ENCODE measurements at places on chromosomes 1 and 21. TPM values are rescaled to one million over a fixed set of nuclear protein-coding genes. Genes with fewer than 3 reads are reported as not detected.

Gene LEFTY1
- total RNA-seq = not detected

Gene LCE1E
- not detected for total RNA-seq

Gene SPRR2G
- total RNA-seq = not detected

Gene SLAMF6
- total RNA-seq = 28.6 TPM

Gene MCOLN3
- 0.90 TPM for total RNA-seq

Gene FAM43B
- total RNA-seq = not detected

Gene HSPB7
- total RNA-seq = not detected

GRCh38 chr1:2224631-2225428, 3.3 kb upstream of the SKI start:
- ATAC-seq = no peak

GRCh38 chr1:44681905-44682882, 7.7 kb downstream of the ARMH1 start:
- ATAC-seq = no peak

DNA sequence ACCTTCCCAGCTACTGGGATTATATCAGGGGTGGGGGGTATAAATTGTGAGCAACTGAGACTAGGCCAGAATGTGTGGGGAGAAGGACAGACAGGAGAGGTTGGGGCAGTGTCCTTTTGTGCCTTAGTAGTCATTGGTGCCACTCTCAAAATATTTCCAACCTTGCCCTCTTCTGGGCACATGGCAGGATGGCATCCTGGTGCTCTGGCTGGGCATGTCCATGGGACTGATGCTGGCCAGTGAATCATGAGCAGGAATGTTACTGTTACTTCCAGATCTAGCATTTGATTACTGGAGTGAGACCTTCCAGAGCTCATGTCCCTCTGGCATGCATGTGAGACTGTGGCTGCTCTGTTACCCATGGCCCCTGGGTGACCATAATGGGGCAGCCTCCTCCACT, 151.2 kb downstream of the MATN1 start:
- ATAC-seq = no peak

- peak; percentile 88 for ATAC-seq
These were observed 9.0 kb downstream of the CLDN19 start for GRCh38 chr1:42730988-42731387.

DNA sequence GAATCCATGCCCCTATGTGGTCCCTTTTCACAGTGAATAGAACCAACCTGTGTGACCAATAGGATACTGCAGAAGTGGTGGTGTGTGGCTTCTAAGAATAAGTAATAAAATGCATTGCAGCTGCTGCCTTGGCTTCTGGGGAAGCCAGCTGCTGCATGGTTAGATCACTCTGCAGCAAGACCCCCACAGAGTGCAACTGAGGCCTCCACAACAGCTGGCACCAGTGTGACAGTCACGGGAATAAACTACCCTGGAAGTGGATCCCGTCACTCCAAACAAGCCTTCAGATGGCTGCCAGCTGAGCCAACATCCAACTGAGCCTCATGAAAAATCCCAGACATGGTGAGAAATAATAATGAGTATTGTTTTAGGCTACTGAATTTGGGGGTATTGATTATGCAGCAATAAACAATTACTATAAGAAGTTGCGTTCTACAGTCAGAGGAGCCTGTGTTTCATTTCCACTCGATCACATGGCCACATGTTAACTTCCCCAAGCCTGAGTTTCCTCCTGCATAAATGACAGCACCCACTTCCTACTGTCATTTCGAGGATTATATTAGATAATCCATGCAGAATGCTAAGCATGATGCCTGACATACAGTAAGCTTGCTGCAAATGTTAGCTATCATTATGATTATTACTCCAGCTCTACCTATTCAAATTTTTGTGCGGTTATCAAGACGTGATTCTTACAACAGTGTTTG, 20.8 kb upstream of the COG2 start:
- no peak for ATAC-seq

GRCh38 chr1:36561361-36561724, 78.6 kb upstream of the CSF3R start:
- no peak for ATAC-seq

DNA sequence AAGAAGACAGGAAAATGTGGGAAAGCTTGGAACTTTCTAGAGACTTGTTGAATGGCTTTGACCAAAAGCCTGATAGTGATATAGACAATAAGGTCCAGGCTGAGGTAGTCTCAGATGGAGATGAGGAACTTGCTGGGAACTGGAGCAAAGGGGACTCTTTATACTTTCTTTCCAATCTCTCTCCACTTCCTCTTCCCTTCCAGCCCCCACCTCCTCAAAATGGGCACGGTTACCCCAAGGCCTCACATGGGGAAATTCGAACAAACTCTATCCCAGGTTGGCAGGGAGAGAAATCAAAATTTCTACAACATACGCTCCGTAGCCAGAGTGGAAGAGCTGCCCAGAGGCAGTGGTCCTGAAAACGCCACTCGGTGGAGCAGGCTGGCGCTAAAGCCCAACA, 15.2 kb downstream of the PPT1 start:
- ATAC-seq = no peak

- no peak for ATAC-seq
These were observed 12.0 kb downstream of the SMG7 start for GRCh38 chr1:183484254-183484653.

DNA sequence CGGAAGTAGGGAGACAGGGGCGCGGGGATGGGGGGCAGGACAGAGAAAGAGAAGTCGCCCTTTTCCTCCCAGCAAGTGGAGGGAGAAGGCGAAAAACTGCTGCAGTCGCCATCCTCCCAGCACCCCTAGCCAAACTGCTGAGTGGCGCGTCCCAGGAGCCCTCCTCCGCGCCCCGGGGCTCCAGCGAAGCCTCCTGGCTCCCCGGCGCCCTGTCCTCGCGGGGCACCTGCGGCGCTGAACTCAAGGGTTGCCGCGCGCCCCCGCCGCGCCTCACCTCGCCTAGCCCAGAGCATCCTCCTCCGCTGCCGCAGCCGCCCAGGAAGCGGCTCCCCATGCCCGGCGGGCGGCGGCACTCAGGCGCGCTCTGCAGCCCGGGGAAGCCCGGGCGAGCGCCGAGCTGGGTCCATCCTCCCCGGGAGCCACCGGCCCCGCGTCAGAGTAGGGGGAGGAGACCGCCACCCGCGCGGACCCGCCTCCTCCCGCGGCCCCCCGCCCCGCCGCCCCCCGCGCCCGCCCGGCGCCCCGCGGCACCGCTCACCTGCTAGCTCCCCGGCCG, at the start of gene DAB1:
TSS of gene DAB1 (minus strand) at position 405 of the 556 bp plus-strand sequence. CDS start 133,030 bp downstream, outside the sequence.
- peak; percentile 48 for ATAC-seq

DNA sequence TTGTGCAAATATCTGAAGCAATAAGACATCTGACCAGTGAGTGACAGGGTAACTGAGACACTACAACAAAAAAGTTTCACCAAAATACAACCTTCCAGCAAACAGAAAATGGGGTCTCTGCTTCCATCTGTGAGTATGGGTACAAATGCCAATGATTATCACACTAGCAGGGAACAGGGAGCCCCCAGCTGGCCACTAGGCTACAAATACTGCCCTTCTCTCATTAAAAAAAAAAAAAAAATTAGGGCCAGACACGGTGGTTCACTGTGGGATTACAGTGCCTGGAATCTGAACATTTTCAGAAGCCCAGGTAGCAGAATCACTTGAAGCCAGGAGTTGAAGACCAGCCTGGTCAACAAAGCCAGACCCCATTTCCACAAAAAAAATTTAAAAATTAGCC, 48.4 kb upstream of the EDARADD start:
- no peak for ATAC-seq

DNA sequence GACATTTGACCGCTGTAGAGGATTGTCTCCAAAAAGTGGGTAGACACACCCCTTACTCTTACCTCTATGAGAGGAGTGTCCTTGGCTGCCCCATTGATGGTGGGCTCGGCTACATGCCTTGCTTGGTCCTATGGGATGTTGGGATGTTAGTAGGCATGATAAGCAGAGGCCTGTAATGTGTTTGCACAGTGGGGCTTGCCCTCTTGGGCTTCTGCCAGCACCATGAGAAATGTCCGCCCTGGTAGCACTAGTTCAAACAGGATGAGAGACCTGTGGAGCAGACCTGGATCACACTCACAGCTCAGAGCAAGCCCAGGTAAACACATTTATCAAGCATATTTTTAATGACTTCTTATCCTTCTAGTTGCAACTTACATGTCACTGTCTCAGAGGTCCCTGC, 54.2 kb downstream of the SH3GLB1 start:
- ATAC-seq = no peak

DNA sequence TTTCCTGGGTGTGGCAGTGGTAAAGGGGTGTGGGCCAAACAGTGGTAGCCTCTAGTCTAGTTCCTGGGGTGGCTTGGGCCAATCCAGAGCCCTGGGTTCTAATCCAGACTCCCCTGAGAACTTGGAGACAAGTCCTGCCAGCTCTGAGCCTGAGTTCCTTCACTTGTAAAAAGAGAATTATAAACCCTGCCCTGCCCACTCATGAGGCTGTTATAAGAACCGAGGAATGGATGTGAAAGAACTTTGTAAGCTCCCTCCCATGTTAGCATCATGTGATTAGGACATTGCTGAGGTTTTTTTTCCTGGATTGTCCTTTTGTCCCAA, 131.0 kb downstream of the RRAGC start:
- no peak for ATAC-seq

GRCh38 chr21:46397211-46397905, 61.3 kb upstream of the DIP2A start:
- ATAC-seq = no peak

- ATAC-seq = no peak
These were observed 543.9 kb downstream of the AJAP1 start for GRCh38 chr1:5198328-5198727.

- no peak for ATAC-seq
These were observed 154.8 kb downstream of the TRABD2B start for GRCh38 chr1:47842228-47842919.

GRCh38 chr1:58608297-58608696, 31.2 kb upstream of the TACSTD2 start:
- ATAC-seq = no peak

- ATAC-seq = peak; percentile 88
These were observed 553 bp downstream of the CMPK1 start for GRCh38 chr1:47333922-47334764.
